GM23248 (cell line): ENCODE measurements at places on chromosomes 7 and 10. TPM values are rescaled to one million over a fixed set of nuclear protein-coding genes. Genes with fewer than 3 reads are reported as not detected.

Gene MAPK8
- 63.6 and 78.7 TPM in 2 replicates for total RNA-seq

Gene OR2A12
- not detected in 2 replicates for total RNA-seq

Gene TMEM176B
- not detected in 2 replicates for total RNA-seq

Gene AMZ1
- 3.4 and 4.4 TPM in 2 replicates for total RNA-seq

Gene TRIM74
- total RNA-seq = not detected in 2 replicates

Gene ASB15
- total RNA-seq = not detected in 2 replicates

Gene FAM241B
- not detected in 2 replicates for total RNA-seq

Gene DNAH11
- total RNA-seq = 0.51 and 3.1 TPM in 2 replicates

Gene PLEKHS1
- total RNA-seq = 0.38 TPM in 1 of 2 replicates, not detected in the other

Gene KCP
- not detected in 2 replicates for total RNA-seq

Gene OPALIN
- total RNA-seq = not detected in 2 replicates

Gene MET
- total RNA-seq = 62.3 and 68.8 TPM in 2 replicates

Gene PVRIG
- total RNA-seq = not detected in 2 replicates

Gene MCMBP
- 52.2 and 53.7 TPM in 2 replicates for total RNA-seq

Gene KEL
- not detected in 2 replicates for total RNA-seq

Gene C10orf62
- not detected in 2 replicates for total RNA-seq

Gene STX1A
- 10.9 and 20.6 TPM in 2 replicates for total RNA-seq

Gene CHST3
- 42.2 and 43.3 TPM in 2 replicates for total RNA-seq

Gene CREB5
- 13.6 and 14.8 TPM in 2 replicates for total RNA-seq

Gene MCM10
- 3.4 and 5.2 TPM in 2 replicates for total RNA-seq

Gene CALCR
- total RNA-seq = not detected in 2 replicates

Gene SEMA4G
- total RNA-seq = 0.11 TPM in 1 of 2 replicates, not detected in the other

Gene UCN3
- total RNA-seq = not detected in 2 replicates

Gene SFTPA2
- not detected in 2 replicates for total RNA-seq

Gene NRAP
- total RNA-seq = not detected in 2 replicates

Gene NOC3L
- 29.9 and 44.9 TPM in 2 replicates for total RNA-seq

Gene EVX1
- total RNA-seq = not detected in 2 replicates

Gene FLNC
- total RNA-seq = 304 and 353 TPM in 2 replicates

Gene DNAJC30
- total RNA-seq = 5.2 and 5.7 TPM in 2 replicates

Gene POLR1F
- 12.5 and 15.9 TPM in 2 replicates for total RNA-seq

Gene LIPK
- total RNA-seq = not detected in 2 replicates

Gene ZNF804B
- total RNA-seq = not detected in 2 replicates

Gene ELOVL3
- total RNA-seq = 1.9 TPM in 1 of 2 replicates, not detected in the other

Gene ALDH18A1
- 121 and 130 TPM in 2 replicates for total RNA-seq

Gene SPRN
- total RNA-seq = 0.22 and 0.76 TPM in 2 replicates

Gene CHN2
- 1.5 TPM in 1 of 2 replicates, not detected in the other for total RNA-seq

Gene H2BK1
- not detected in 2 replicates for total RNA-seq

Gene SEMA3A
- 36.5 and 48.4 TPM in 2 replicates for total RNA-seq

Gene RAB19
- not detected in 2 replicates for total RNA-seq

Gene ACSM6
- total RNA-seq = not detected in 2 replicates

Gene NME8
- total RNA-seq = not detected in 2 replicates

Gene EGR2
- 0.76 and 1.1 TPM in 2 replicates for total RNA-seq

Gene FBXL15
- total RNA-seq = 23.1 and 23.6 TPM in 2 replicates

Gene ADCYAP1R1
- total RNA-seq = not detected in 2 replicates

Gene SSC4D
- 0.43 TPM in 1 of 2 replicates, not detected in the other for total RNA-seq

Gene CPXM2
- total RNA-seq = 19.8 and 21.2 TPM in 2 replicates

Gene PLAC9
- total RNA-seq = 8.8 and 19.6 TPM in 2 replicates

Gene C7orf57
- not detected in 2 replicates for total RNA-seq

Gene CDH23
- total RNA-seq = 0.38 TPM in 1 of 2 replicates, not detected in the other

Gene OR9A2
- total RNA-seq = not detected in 2 replicates

Gene SLC25A13
- 9.7 and 19.1 TPM in 2 replicates for total RNA-seq

Gene WDR11
- total RNA-seq = 61.8 and 68.7 TPM in 2 replicates

Gene PTPRN2
- total RNA-seq = not detected in 2 replicates

Gene BTBD16
- not detected in 2 replicates for total RNA-seq

Gene TMEM178B
- 0.22 and 0.25 TPM in 2 replicates for total RNA-seq
